Endothelial cell of umbilical vein (primary cell): ENCODE measurements at places on chromosomes 6 and 20.

DNA sequence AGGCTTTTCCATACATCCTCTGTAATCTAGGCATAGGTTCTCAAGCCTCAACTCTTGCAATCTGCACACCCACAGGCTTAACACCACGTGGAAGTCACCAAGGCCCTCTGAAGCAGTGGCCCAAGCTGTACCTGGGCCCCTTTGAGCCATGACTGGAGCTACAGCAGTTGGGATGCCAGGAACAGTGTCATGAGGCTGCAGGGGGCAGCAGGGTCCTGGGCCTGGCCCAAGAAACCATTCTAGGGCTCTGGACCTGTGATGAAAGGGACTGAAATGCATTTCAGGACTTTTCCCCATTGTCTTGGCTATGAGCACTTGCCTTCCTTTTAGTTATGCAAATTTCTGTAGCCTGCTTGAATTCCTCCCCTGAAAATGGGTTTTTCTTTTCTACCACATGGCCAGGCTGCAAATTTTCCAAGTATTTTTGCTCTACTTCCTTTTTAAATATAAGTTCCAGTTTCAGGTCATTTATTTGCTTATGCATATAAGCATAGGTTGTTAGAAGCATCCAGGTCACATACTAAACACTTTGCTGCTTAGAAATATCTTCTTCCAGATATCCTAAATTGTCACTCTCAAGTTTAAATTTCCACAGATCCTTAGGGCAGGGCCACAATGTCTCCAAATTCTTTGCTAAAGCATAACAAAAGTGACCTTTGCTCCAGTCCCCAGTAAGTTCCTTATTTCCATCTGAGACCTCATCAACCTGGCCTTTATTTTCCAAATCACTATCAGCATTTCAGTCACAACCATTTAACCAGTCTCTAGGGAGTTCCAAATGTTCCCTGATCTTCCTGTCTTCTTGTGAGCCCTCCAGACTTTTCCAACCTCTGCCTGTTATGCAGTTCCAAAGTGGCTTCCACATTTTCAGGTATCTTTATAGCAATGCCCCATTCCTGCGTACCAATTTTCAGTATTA is 48.6 kb upstream of the CD2AP start:
- H3K36me3 ChIP-seq: no peaks in the 10 kb centered on the region
- no peaks in the 10 kb centered on the region for H3K27me3 ChIP-seq
- no peak overlapping the region for H3K27ac ChIP-seq
- no peak overlapping the region for H3K4me3 ChIP-seq
- H3K4me1 ChIP-seq: no peaks in the 10 kb centered on the region
- DNase-seq: no peak

- no peaks in the 10 kb centered on the region for H3K4me1 ChIP-seq
- no peak overlapping the region for H3K4me3 ChIP-seq
- H3K27ac ChIP-seq: no peak overlapping the region
Observed at GRCh38 chr20:21826976-21827375, 121.5 kb downstream of the PAX1 start.

GRCh38 chr6:37954791-37955190 is 135.3 kb downstream of the ZFAND3 start:
- H3K27me3 ChIP-seq: no peaks in the 10 kb centered on the region
- H3K4me1 ChIP-seq: no peaks in the 10 kb centered on the region
- no peak overlapping the region for H3K4me3 ChIP-seq
- no peak overlapping the region for H3K27ac ChIP-seq
- H3K36me3 ChIP-seq: no peaks in the 10 kb centered on the region

DNA sequence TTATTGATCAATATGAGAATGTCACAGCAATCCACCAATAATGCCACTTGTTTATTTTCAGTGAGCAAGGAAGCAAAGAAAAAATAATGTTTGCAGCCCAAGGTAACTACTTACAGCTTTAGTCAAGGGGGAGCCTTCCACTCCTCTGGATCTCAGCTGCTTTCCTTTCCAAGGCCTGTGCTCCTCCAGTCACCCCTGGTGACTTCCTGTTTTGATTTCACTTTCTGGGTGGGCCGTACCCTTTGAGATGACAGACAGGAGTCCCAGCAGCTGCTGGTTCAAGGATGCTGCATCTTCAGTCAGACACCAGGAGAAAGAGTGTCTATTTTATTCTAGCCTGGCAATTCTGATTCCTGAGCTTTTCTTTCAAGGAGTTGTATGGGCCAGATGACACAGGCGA is 5.6 kb upstream of the VNN2 start:
- no peak overlapping the region for H3K4me3 ChIP-seq
- H3K36me3 ChIP-seq: no peaks in the 10 kb centered on the region
- no peaks in the 10 kb centered on the region for H3K27me3 ChIP-seq

GRCh38 chr6:7554533-7555275 is 13.2 kb downstream of the DSP start:
- no peak overlapping the region for H3K27ac ChIP-seq
- H3K4me3 ChIP-seq: no peak overlapping the region
- no peak for DNase-seq
- no peaks in the 10 kb centered on the region for H3K36me3 ChIP-seq
- H3K27me3 ChIP-seq: peaks cover 2% of the 10 kb centered on the region
- H3K4me1 ChIP-seq: no peaks in the 10 kb centered on the region

DNA sequence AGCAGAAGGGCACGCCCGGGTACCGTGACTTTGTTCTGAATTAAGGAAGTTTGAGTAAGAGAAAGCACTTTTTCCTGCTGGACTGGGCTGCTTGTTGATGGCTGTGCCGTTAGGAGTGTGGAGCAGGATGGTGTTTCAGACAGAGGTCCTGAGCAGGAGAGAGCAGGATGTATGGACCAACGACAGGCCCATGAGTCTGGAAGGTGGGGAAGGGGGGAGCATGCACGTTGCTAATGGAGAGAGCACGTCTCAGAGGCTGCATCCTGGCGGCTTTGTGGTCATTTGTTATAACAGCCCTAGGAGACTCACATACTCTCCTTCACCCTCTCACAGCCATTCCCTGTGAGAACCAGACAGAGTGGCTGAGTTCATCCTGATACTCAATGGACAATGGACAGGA is 56.8 kb downstream of the PHACTR3 start:
- no peak overlapping the region for H3K27ac ChIP-seq
- no peak overlapping the region for H3K4me3 ChIP-seq
- no peaks in the 10 kb centered on the region for H3K36me3 ChIP-seq

- no peaks in the 10 kb centered on the region for H3K4me1 ChIP-seq
- no peak for DNase-seq
- no peaks in the 10 kb centered on the region for H3K27me3 ChIP-seq
- no peak overlapping the region for H3K27ac ChIP-seq
- no peaks in the 10 kb centered on the region for H3K36me3 ChIP-seq
- H3K4me3 ChIP-seq: no peak overlapping the region
Observed at GRCh38 chr6:169008641-169009257, 244.9 kb downstream of the THBS2 start.

- H3K27ac ChIP-seq: no peak overlapping the region
- no peak for DNase-seq
- no peaks in the 10 kb centered on the region for H3K4me1 ChIP-seq
Observed at GRCh38 chr6:33977606-33978411, 168.1 kb downstream of the GRM4 start.

DNA sequence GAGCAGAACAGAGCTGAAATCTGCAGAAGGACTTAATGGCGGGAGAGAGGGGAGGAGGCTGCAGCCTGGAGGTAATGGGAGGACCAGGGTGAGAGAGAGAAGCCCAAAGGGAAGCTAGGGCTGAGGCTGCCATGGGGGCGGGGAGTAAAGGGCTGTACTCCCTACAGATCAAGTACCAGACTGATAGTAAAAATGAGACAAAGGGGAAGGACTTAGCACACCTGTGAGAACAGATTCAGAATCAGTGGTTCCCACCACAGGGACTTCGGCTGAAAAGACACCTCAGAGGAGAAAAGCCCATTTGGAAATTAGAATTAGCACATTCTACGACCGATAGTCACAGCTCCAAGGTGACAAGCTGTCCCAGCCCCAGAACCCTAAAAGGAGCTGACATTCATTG is 6.4 kb upstream of the TBXT start:
- H3K27me3 ChIP-seq: peaks cover 19% of the 10 kb centered on the region
- H3K36me3 ChIP-seq: no peaks in the 10 kb centered on the region
- DNase-seq: no peak
- H3K4me3 ChIP-seq: no peak overlapping the region

GRCh38 chr20:19969106-19969505 is 48.1 kb upstream of the NAA20 start:
- no peak overlapping the region for H3K4me3 ChIP-seq
- DNase-seq: no peak
- H3K36me3 ChIP-seq: peaks cover 42% of the 10 kb centered on the region

GRCh38 chr6:143276436-143276835 is 174.1 kb downstream of the ADAT2 start:
- no peaks in the 10 kb centered on the region for H3K4me1 ChIP-seq
- no peak overlapping the region for H3K4me3 ChIP-seq
- no peak for DNase-seq
- H3K27ac ChIP-seq: no peak overlapping the region
- no peaks in the 10 kb centered on the region for H3K36me3 ChIP-seq

- H3K27ac ChIP-seq: no peak overlapping the region
- peaks cover 2% of the 10 kb centered on the region for H3K4me1 ChIP-seq
- no peaks in the 10 kb centered on the region for H3K36me3 ChIP-seq
- no peak overlapping the region for H3K4me3 ChIP-seq
- peaks cover 23% of the 10 kb centered on the region for H3K27me3 ChIP-seq
Observed at GRCh38 chr6:44006872-44007303, 120.4 kb downstream of the MRPL14 start.

GRCh38 chr20:34310481-34311117 is 7.4 kb upstream of the AHCY start:
- peaks cover 9% of the 10 kb centered on the region for H3K4me1 ChIP-seq
- no peak for DNase-seq
- H3K27me3 ChIP-seq: no peaks in the 10 kb centered on the region

DNA sequence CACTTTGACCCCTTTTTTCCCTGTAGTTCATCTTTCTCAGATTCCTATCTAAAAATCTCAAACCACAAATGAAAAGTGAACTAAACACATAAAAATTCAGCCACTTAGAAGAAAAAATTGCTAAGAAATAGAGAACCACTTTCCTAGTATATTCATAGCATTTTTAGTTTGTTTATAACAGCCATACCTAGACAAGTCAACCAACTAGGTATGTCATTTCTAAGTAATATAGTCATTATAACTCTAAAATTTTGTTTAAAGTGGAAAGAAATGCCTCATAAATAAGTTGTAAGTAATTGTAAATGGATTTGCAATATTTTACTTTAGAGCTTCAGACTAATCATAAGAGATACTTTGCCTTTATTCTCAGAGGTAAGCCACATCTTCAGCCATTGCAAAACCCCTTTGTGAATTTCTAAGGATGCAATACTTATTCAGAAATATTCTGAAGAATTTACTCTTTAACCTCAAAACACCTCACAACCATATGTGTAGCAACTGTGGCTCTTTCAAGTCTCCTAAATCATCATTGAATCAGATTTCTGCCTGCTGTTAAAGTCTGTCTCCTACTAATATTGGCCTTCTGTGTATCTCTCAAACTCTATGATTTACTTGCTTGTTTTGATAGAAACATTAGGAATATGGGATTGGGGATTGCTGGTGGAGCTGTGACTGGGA is 6.9 kb upstream of the SUMO4 start:
- H3K36me3 ChIP-seq: no peaks in the 10 kb centered on the region
- no peak overlapping the region for H3K27ac ChIP-seq
- no peak for DNase-seq
- peaks cover 3% of the 10 kb centered on the region for H3K4me1 ChIP-seq

DNA sequence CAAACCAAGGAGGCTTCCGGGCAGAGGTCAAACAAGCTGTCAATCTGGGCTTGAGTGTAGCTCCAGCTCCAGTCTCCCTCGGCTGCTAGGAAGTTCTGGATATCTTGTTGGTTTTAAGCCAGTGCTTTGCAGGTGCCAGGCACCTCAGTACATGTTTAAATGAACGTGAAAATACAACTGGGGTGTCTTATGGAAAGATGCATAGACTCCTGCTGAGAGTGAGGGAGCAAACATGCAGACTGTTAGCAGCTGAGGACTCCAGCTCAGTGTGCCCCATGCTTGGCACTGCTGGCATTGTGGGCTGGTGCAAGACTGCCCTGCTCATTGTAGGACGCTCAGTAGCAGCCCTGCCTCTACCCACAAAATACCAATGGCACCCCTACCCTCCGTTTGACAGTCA is 28.5 kb downstream of the ERMARD start:
- no peak overlapping the region for H3K27ac ChIP-seq
- H3K27me3 ChIP-seq: no peaks in the 10 kb centered on the region
- H3K4me1 ChIP-seq: peaks cover 10% of the 10 kb centered on the region
- no peaks in the 10 kb centered on the region for H3K36me3 ChIP-seq
- no peak overlapping the region for H3K4me3 ChIP-seq

GRCh38 chr6:145199961-145200360 is 535.4 kb downstream of the EPM2A start:
- H3K4me3 ChIP-seq: no peak overlapping the region
- H3K4me1 ChIP-seq: no peaks in the 10 kb centered on the region
- no peak overlapping the region for H3K27ac ChIP-seq
- no peak for DNase-seq

DNA sequence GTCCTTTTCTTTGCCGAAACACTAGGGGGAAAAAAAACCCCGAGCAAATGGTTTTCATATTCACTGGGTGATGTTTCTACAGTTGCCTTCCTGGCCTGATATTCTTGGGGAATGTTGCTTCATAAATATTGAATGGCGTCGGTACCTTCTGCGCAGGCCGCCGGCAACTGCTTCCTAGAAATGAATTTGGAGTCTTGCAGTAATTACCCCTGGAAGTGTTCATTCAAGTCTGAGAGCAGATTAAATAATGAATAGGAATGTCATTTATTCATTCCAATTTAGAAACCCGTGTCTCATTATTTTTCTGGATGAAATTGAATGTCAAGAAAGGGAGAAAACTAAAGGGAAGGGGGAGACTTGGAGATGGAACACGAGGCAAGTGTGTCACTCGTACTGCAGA is 179.4 kb upstream of the KCNG1 start:
- H3K27ac ChIP-seq: no peak overlapping the region
- no peaks in the 10 kb centered on the region for H3K36me3 ChIP-seq
- DNase-seq: no peak
- no peaks in the 10 kb centered on the region for H3K4me1 ChIP-seq

GRCh38 chr6:110357664-110358552 is at the start of gene METTL24:
Gene METTL24, minus strand, starts transcription at chr6:110358349. Its CDS starts 77 bp downstream, at chr6:110358272.
- no peaks in the 10 kb centered on the region for H3K36me3 ChIP-seq
- no peak within 1 kb of the TSS for H3K4me3 ChIP-seq

- DNase-seq: no peak
- H3K36me3 ChIP-seq: peaks cover 65% of the 10 kb centered on the region
- H3K27me3 ChIP-seq: no peaks in the 10 kb centered on the region
Observed at GRCh38 chr6:112163295-112164257, 76.2 kb downstream of the FAM229B start.

GRCh38 chr6:122438975-122439374 is 32.6 kb downstream of the SERINC1 start:
- no peaks in the 10 kb centered on the region for H3K27me3 ChIP-seq
- H3K27ac ChIP-seq: no peak overlapping the region
- H3K4me3 ChIP-seq: no peak overlapping the region
- H3K4me1 ChIP-seq: no peaks in the 10 kb centered on the region

GRCh38 chr20:62832212-62832922 is 15.5 kb downstream of the COL9A3 start:
- no peaks in the 10 kb centered on the region for H3K27me3 ChIP-seq
- H3K4me3 ChIP-seq: no peak overlapping the region
- DNase-seq: no peak
